ENCODE measurements at places on chromosomes 5 and 9. TPM values are rescaled to one million over a fixed set of nuclear protein-coding genes. Genes with fewer than 3 reads are reported as not detected.

DNA sequence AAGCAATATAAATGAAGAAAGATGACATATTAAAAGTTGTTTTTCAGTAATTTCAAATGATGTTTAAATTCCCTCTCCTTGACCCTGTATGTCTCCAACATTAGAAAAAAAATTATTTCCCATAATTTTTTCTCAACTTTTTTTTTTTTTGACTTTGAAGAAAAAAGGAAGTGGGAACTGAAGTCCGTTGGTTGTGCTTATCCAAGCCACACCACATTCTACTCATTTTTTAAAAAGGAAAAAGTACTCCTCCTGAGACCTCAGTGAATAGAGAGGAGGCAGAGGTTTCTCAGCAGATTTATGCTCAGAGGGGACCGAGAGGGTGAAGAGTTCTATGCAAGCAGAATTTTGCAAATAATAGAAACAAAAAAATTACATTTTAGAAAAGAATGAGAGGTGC is 123.3 kb downstream of the PCSK5 start:
- DNase-seq = no peak

The SOHLH1 gene
- not detected for total RNA-seq

The INSYN2B gene
- total RNA-seq = 0.10 TPM

DNA sequence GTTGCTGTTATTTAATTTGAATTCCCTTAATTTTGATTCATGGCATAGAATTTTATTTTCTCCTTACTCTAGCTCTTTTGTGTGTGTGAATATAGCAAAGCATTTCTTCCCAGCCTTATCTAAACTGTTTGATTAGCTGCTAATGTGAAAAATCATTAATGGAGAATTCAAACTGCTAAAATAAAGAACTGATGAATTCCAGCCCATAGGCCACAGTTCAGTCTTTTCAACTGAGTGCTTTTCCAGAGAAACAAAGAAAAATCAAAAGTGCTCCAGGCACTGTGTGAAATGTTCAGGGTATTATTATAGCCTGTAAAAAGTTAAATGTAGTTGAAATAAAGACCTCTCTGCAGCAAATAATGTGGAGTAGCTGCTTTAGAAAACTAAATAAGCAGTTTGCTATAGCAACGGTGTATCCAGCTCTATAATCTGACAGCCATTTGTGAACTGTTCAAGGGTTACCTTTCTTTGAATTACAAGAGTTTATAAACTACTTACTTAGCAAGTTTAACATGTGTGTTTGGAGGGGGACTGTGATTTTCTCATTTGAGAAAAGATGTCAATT is 123.8 kb downstream of the GIN1 start:
- no peak for DNase-seq

DNA sequence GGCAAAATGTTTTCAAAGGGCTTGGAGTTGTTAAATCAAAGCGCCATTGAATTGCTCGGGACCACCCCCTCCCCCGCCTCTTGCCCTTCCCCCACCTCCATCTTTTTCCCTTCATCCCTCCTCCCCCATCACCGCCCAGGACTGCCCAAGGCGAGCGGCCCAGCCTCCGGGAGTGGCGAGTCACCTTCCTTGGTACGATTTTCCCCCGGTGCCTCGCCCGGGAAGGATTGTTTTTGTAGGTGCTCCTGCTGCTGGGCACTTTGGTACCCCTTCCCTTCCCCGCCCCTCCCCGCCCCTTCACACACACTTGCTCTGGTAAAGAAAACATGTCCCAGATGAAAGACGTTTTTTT is 61.2 kb downstream of the TMEM174 start:
- DNase-seq = no peak

DNA sequence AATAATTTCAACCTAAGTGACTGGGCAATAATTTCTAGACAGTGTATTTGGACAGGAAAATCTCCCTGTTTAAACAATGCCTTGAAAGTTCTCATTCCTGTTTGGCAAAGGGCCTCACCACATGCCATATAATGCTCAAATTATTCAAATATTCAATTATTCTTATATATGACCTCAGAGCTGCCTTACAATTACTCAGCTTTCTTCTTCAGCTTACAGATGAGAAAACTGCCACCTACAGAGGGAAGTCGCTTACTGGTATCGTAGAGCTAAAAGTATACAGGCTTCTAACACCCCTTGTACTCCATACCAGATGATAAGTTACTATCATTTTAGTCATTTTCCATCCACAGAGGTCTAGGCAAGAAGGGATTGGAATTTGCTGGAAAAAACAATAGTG is 830.3 kb downstream of the BRINP1 start:
- no peak for DNase-seq

GRCh38 chr5:171835066-171835465 is 49.4 kb downstream of the SMIM23 start:
- DNase-seq = no peak

The KIAA1958 gene
- total RNA-seq = 7.9 TPM

- DNase-seq = no peak
Measured at GRCh38 chr5:63029891-63030290, 451.3 kb downstream of the LRRC70 start.

The PCDH12 gene
- total RNA-seq = 8.0 TPM

DNA sequence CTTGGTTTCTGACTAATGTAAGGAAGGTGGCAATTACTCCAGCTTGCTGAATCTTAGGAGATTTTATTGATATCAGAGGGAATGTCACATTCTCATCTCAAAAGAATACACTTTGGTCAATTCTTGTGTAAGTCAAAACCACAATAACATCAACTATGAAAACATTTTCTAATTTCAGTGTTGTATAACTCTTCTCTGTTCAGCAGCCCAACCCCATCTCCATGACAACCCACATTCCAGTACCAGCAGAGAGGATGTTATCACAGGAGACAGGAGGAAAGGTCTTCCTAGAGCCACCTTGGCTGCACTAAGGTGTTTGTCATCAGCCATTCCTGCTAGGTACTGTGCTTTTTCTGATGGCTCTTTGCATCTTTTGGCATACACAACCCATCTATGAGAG is 529.1 kb upstream of the BRINP1 start:
- no peak for DNase-seq

GRCh38 chr9:71485326-71485725 is 283.0 kb downstream of the CEMIP2 start:
- DNase-seq = no peak

DNA sequence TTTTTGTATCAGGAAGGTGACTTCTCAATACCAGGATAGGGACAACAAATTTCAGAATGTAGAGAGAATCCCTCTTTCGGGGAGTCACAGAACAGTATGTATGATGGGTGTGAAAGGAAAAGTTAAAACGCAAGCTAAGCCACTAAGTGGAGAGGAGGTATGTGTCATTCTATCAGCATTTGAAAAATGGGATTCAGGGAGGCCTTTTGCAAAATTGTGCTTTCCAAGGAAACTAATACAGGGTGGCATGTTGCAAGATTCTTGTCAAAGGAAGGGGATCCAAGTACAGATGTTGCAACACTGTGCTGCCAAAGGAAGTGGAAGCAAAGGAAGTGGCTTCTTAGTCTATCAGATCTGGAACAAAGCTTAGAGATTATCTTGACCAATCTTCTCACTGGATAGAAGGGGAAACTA is 12.6 kb upstream of the TNIP1 start:
- DNase-seq = no peak

GRCh38 chr9:126211441-126212074 is 115.1 kb upstream of the MVB12B start:
- no peak for DNase-seq

The LCNL1 gene
- total RNA-seq = 1.1 TPM

- DNase-seq = no peak
Measured at GRCh38 chr5:153970496-153970895, 68.2 kb downstream of the FAM114A2 start.

DNA sequence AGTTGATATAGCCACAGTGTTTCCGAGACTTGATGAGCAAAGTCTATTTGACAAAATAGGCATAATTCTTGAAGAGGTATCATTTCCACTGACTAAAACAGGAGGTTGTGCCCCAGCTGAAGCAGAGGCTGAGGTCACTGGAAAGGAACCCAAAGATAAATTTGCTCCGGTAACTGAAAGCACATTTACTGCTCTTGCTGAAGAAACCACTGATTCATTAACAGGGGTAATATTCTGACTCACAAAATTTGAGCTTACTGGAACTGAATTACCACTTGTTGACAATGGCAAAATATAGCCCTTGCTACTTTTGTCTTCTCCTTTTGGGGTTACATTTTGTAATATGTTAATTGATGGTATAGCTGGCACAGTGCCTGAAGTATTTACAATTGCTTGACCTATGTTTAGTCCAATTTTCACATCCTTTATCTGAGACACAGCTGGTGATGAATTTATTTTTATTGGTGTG is 30.2 kb downstream of the MLANA start:
- DNase-seq = no peak

The TPPP gene
- 5.6 TPM for total RNA-seq

The PTGR1 gene
- total RNA-seq = 43.1 TPM

DNA sequence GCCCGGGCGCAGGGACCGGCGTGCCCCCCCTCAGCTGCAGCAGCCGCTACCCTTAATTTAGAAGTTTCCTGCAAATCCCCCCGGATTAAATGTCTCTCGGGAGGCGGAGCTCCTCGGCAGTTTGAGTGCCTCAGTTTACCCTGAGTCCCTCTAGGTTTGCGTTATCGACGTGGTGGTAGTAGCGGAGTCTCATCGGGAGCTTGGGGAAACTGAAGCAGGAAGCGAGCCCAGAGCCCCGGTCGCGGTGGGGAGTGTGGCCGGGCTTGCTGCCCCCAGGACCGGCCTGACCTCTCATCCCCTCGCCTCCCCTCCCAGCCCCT is 529 bp upstream of the TPM2 start:
- DNase-seq = no peak

The LTC4S gene
- 16.1 TPM for total RNA-seq

GRCh38 chr9:131050831-131051230 is 41.9 kb downstream of the LAMC3 start:
- DNase-seq = no peak

DNA sequence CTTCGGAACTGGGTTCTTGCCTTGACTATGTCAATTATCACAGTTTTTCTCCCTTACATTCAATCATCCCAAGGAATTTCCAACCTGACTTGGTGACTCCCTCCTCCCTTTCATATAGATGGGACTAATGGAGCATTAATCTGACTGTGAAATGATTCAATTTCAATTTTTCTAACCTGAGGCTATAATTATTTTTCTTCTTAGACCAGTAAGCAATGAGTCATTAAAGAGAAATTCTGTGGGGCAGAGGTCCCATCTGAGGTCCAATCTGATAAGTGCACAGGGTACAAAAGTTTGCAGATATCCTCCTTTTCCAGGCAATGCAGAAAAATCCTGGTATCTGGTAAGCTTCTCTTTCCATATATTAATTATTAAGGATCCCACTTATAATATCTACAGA is 18.9 kb downstream of the PDE4D start:
- no peak for DNase-seq

The FAM153A gene
- total RNA-seq = not detected

- peak; percentile 54 for DNase-seq
Measured at GRCh38 chr9:20623021-20623747, 885 bp upstream of the MLLT3 start.

- DNase-seq = no peak
Measured at GRCh38 chr5:44603496-44604272, 205.1 kb upstream of the MRPS30 start.

The GPR150 gene
- 0.23 TPM for total RNA-seq

DNA sequence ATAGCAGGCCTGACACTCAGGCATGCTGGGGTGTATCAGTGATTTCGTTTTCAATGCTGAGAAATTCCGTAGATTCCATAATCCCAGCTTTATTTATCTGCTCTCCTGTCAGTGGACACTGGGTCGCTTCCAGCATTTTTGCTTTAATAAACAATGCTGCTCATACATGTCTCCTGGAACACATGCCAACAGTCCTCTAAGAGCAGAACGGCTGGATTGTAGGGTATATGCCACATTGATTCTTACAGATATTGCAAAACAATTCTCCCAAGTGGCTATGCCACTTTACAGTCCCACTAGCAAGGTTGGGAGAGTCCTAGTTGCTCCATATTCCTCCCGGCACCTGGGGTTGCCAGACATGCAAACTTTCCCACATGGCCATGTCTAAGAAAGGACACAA is 81.9 kb downstream of the RAPGEF1 start:
- no peak for DNase-seq

- no peak for DNase-seq
Measured at GRCh38 chr9:129289131-129289731, 111.2 kb upstream of the IER5L start.

DNA sequence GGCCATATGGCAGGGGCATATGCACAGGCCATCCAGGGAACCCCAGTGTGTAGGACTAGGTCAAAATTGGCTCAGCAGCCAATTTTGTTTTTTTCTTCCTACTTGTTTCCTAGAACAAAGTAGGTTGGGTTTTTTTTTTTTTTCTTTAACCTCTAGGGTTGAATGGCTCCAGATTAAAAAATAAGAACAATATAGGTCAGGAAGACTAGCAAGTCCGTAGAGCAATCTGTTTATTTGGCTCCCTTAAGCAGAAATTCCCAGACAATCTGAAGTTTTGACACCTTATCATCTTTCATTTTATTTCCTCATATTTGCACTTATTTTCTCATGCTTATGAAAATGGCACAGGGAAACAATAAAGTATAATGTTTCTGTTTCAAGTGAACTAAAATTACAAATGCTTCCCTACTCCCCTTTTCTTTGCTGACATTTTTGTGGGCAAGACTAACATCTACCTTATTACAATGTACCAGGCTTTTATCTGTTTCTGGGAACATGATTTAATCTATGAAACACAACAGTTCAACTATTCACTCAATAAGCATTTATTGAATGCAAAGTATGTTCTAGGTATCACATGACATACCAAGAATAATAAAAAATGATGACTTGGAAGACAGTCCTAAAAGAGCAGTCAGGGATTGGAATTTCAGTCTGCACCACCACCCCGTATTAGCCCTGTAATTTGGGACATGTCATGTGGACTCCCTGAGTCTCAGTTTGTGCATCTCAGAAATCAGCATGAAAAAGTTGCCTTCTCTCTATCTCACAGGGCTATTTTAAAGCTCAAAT is 30.5 kb downstream of the TLR4 start:
- DNase-seq = no peak

The MAMDC4 gene
- total RNA-seq = 5.0 TPM

- DNase-seq = no peak
Measured at GRCh38 chr9:92745331-92745730, 19.3 kb downstream of the BICD2 start.

DNA sequence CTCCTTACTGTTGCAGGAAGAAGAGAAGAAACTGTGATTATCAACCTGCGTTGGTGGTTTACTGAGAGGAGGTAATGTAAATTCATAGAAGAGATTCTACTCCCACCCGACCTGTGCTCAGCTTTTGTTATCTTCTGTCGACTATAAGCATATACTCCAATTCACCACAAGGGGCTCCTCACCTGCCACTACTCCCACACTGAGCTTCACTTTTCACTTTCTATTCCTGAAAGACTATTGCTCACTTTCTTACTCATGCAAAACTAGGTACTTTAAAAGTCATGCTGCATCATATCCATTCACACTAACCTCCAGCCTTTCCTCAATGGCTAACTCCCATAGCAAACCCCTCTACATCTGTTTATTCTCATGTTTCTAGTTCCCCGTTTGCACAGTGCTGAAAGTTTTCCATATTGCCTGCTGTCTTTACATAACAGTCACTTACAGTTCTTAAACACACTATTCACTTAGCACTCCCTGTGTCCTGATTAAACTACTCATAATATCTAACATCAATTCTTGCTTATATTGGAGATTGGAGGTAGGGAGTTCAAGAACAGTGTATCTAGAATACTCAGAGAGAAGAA is 1062.6 kb downstream of the NR2F1-AS1 start:
- DNase-seq = no peak

The DDX4 gene
- not detected for total RNA-seq

Data from aorta (tissue), 5 donors.